ENCODE measurements at places on chromosomes 5 and 9.

GRCh38 chr5:137145721-137146120, 353.4 kb downstream of the SPOCK1 start:
- DNase-seq, result no peak

DNA sequence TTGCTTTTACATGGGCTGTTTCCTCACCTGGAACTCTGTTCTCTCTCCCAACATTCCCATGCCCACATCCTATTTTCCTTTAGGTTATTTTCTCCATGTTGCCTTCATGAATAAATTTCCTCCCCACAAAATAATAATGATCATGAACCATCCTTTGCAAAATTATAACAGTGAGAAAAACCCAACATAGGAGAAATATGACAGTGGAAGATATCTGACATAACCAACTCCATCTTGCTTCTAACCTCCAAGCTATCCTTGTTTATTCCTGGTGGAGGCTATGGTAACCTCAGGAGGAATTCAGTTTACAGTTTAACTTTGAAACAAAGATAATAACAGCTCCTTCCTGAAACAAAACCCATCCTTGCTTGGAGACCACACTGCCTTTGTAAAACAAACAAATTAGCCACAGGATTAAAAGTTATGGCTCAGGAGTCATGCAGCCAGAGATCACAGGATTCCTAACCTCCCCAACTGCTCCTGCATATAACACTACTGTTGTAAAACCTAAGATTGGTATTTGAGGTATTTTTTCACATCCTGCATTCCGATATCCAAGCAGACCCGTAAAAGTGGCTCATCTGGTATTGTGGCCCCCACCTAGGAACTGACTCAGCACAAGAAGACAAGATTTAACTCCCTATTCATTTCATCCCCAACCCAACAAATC, 212.4 kb downstream of the TRIM32 start:
- no peak for DNase-seq

- peak; percentile 5 for DNase-seq
Measured at GRCh38 chr9:127021664-127022363, 100.6 kb downstream of the ANGPTL2 start.

DNA sequence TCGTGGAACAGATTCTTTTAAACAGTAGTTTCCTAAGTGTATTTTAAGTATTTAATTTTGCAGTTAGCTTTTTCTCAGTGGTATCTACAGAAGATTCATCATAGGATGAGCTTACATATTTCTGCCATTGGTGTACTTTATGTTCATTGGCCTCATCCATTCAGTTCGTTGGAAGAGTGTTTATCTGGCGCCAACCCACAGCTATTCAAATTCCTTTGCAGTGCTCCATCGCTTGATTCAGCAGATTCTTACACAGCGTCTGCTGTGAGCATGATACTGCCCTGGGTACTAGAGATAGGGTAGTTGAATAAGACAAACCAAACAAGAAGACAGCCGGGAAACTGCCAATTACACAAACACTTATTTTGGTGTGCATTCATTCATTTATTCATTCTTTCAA, 55.1 kb downstream of the NUP214 start:
- no peak for DNase-seq

- no peak for DNase-seq
Measured at GRCh38 chr9:114078021-114078780, at the start of gene AMBP. AMBP (minus strand) TSS chr9:114078300; CDS start chr9:114078209, 91 bp downstream.

- no peak for DNase-seq
Measured at GRCh38 chr5:139282197-139282557, 11.4 kb upstream of the MATR3 start.

GRCh38 chr9:78031444-78031892, at the start of gene GNAQ:
GNAQ (minus strand) TSS chr9:78031811; CDS start chr9:78031235, 576 bp downstream.
- DNase-seq, result no peak

DNA sequence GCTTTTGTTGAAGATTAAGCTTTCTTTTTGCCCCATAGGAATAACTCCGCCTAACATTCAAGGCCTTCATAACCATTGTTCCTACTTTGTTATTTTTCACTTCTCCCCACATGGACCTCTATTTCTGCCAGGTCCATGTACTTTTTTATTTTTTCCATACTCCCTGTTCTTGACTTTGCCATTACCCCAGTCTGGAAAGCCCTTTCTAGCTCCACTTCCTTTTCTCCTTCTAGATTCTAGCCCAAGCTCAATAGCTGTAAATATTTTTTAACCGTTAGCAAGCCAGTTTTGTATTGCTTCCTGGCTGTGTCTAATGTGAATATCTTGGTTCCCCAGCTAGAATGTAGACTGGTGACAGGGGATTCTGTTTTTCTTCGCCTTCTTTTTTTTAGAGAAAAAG, 26.1 kb downstream of the NCBP1 start:
- no peak for DNase-seq

DNA sequence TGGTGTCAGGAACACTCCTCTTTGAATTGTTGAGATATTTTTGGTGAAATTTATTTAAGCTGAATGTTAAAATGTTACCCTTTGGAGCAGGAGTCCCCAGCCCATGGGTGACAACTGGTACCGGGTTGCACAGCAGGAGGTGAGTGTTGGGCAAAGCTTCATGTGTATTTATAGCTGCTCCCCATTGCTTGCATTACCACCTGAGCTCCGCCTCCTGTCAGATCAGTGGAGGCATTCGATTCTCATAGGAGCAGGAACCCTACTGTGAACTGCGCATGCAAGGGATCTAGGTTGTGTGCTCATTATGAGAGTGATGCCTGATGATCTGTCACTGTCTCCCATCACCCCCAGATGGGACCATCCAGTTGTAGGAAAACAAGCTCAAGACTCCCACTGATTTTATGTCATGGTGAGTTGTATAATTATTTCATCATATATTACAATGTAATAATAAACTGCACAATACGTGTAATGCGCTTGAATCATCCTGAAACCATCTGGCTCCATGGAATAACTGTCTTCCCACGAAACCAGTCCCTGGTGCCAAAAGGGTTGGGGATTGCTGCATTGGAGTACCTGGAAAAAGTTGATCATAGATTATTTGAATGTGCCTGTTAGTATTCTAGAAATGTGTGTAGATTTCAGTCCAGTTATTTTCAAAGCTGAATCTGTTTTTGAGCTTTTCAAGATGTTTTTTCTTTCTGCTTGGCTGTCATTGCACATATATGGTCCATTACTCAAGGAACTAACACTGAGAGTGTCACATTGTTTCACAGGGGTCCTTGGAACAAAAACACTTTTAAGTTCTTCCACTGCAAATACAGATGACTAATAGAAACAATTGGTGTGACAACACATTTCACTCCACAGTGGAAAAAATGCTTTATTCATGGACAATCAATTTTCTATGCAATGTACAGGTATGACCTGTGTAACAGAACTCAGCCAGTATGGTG, 104.6 kb upstream of the TNFAIP8 start:
- no peak for DNase-seq

All from GOT3 (cell line).